ENCODE measurements at places on chromosomes 1 and 21.

DNA sequence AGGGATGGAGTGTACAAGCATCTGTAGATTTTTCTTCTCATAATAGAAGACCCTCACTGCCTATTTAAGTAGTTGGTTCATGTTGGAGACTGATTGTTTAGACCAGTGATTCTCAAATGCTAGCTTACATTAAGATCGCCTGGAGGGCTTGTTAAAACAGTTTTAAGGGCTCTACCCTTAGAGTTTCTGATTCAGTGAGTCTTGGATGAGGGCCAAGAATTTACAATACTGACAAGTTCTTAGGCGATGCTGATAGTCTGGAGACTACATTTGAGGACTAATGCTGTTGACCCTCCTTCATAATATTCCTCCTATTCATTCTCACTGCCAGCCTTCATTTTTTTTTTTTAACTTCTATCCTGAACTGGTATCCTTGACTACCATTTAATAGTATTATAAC is 15.2 kb upstream of the AGO3 start:
- DNase-seq: no peak

GRCh38 chr1:150627826-150628410 is 1.5 kb downstream of the ENSA start:
- no peak for DNase-seq

GRCh38 chr1:156489935-156490293 is 10.7 kb downstream of the MEF2D start:
- DNase-seq: no peak

DNA sequence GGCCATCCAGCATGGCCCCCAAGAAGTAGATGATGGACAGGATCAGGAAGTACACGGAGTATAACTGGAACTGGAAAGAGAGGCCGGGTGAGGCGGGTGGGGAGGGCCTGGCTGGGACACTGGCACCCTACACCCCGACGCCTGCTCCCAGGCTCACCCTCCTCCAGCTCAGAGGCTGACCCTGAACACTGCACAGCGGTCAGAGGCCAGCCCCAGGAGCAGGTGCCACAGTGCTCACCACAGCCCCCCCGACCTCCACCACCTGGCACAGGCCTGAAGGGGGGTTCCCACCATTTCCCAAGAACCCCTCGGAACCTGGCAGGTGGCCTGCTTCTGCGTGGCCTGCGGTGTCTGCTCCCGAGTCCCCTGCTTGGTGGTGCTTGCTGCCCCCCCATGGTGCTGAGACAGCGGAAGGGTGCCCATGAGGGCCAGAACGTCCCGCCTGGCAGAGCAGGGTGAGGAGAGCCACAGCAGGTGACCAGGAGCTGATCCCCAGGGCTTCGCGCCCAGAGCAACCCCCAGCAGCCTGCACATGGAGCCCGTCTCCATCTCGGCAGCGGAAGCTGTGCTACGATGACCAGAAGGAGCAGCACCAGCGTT is 26.1 kb downstream of the SLC19A1 start:
- no peak for DNase-seq

GRCh38 chr1:208154040-208154439 is 90.1 kb downstream of the PLXNA2 start:
- peak; percentile 88 for DNase-seq

DNA sequence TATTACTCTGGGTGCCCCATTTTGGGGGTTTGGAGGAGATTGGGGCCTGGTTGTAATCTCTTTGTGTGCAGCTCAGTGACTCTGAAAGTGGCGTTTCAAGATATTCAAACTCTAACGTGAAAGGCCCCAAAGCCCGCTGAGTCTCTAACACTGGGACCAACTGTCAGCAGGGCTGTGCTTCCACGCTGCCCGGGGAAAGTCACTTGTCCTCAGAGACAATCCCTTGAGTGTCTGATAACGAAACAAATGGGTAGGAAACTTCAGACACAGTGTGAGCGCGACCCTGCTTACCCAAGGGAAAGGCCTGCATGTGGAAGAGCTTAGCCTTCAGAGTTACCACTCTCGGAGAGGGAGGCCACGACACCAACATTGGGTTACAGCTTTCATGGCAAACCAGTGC is 837 bp downstream of the UBASH3A start:
- DNase-seq: no peak

- DNase-seq: no peak
Measured at GRCh38 chr21:45829668-45830067, 151.9 kb upstream of the COL6A1 start.

- DNase-seq: no peak
Measured at GRCh38 chr1:57934745-57935144, 510.9 kb upstream of the DAB1 start.

DNA sequence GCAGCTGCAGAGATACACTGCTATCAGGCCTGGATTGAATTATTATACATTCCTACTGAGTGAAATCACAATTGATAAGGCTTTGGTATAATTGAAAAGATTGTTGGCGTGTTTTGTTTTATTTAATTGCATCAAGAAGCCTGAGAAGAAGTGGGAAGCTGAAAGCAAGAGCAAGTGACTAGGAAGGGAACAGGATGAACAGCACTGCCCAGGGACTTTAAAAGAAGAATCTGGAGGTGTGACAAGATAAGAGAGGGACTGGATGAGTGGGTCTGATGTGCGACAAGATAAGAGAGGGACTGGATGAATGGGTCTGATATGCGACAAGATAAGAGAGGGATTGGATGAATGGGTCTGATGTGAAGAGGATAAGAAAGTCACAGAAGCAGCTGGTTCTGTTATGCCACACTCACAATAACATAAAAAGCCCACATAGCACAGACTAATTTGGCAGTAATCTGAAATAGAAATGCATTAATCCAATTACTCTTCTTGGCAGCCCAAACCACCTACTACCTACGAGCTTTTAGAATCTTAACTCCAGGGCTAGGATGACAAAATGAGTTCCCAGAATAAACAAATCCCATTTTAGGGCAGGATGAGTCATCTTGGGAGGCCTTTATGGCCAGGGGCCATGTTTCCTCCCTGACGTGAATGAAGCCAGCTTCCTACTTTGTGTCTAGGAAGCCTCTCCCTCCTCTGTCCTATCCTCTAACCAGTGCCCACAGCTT is 129.7 kb downstream of the DUSP10 start:
- DNase-seq: peak; percentile 63

DNA sequence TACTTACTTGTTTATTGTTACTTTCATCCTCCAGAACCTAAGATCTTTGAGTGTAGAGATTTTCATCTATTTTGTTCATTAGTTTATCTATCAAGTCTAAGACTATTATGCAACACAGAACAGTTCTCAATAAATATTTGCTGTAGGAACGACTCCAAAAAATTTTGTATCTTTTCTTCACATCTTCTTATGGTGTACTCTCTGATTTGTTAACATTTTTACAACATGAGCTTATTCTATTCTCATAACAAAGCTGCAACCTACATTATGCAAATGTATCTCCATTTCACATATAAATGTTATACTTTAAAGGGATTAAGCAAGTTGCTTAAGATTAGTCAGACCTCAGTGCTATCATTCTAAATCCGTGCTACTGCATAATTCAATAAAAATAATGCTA is 514.2 kb upstream of the ZP4 start:
- no peak for DNase-seq

- no peak for DNase-seq
Measured at GRCh38 chr1:151156515-151156819, at the start of gene TNFAIP8L2. TNFAIP8L2 (plus strand) TSS chr1:151156649; CDS start chr1:151158698, 2,049 bp downstream.

DNA sequence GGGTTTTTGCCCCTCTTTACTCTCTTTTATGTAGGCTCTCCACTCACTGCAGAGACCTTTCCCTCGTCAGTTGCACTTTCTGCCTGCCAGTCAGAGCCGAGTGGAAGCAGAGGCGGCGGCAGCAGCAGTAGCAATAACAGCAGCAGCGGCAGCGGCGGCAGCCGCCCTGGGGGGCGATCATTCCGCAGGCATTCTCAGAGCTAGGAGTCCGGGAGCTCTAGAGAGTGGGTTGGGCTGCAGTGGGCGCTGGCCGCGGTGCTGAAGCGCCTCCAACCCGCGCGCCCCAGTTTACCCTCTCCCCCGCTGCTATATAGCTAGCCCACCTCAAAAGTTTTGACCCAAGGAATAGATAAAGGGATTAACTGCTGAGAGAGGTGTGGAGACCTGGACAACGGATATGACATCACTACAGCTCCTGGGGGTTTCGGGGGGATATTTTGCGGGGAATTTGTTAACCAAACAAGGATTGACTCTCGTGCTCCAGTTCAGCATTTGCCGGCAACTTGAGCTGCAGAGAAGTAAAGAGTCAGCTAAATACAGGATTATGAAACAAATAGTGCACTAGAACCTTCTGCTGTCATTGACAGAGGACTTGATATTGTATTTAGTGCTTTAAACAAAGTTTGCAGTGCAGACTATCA is at the start of gene OLFM3:
Gene OLFM3, minus strand, starts transcription at position 102 of the 641 bp plus-strand sequence.
- no peak for DNase-seq

- peak; percentile 17 for DNase-seq
Measured at GRCh38 chr1:53620061-53620855, 118.7 kb downstream of the GLIS1 start.

- no peak for DNase-seq
Measured at GRCh38 chr1:79617777-79618176, 611.2 kb upstream of the ADGRL4 start.

DNA sequence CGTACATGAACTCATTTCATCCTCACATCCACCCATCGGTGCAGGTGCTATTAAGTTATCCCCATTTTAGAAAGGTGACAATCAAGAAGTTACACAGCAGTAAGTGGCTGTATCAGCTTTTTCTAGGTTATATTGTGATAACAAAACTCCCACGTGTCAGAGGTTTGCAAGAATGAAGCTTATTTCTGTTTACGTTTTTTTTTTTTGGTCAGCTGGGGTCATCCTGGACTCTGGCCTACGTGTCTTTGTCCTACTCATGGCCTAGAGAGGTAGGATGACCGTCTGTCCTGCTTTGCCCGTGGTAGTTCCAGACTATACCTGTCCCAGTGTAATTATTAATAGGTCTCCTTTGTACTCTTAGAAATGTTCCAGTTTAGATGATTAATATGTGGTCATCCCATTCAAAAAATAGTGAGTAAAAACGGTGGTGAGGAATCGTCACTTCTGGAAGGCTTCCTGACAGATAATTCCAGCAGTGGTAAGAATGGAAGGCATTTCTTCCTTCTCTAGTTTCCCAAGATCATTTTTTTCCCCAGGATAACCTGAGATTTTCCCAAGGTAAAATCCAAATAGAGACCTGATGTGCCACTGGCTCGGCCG is 64.2 kb upstream of the KIF26B start:
- no peak for DNase-seq

DNA sequence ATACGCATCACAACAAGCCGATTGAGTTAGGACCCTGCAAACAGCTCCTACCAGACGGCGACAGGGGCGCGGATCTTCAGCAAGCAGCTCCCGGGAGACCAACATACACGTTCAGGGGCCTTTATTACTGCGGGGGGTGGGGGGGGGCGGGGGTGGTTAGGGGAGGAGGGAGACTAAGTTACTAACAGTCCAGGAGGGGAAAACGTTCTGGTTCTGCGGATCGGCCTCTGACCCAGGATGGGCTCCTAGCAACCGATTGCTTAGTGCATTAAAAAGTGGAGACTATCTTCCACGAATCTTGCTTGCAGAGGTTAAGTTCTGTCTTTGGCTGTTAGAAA is 162.0 kb downstream of the RUNX1 start:
- no peak for DNase-seq

- no peak for DNase-seq
Measured at GRCh38 chr1:99004861-99005442, at the start of gene PLPPR5. PLPPR5 (minus strand) TSS chr1:99004861; CDS start chr1:99004671, 190 bp downstream.

DNA sequence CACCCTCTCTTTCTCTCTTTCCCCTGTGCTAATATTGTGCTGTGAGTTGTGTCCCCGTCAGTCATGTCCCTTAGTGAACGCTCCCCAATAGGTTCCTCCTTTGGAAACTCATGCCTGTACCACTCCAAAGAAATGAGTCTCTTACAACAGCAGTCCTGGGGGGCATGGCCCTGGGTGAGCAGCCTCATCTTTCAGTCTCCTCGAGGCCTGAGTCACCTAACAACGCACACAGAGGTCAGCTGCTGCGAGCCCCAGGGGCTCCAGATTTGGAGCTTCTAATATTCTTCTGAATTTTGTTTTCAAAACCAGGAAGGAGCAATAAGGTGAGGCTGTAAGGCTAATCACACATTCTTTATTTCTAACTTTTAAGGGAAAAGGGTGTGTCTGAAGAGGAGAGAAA is 30.5 kb upstream of the ZBTB8A start:
- DNase-seq: no peak

GRCh38 chr1:240306673-240307072 is 215.0 kb downstream of the FMN2 start:
- DNase-seq: no peak

- DNase-seq: no peak
Measured at GRCh38 chr1:240314845-240315801, 223.4 kb downstream of the FMN2 start.

DNA sequence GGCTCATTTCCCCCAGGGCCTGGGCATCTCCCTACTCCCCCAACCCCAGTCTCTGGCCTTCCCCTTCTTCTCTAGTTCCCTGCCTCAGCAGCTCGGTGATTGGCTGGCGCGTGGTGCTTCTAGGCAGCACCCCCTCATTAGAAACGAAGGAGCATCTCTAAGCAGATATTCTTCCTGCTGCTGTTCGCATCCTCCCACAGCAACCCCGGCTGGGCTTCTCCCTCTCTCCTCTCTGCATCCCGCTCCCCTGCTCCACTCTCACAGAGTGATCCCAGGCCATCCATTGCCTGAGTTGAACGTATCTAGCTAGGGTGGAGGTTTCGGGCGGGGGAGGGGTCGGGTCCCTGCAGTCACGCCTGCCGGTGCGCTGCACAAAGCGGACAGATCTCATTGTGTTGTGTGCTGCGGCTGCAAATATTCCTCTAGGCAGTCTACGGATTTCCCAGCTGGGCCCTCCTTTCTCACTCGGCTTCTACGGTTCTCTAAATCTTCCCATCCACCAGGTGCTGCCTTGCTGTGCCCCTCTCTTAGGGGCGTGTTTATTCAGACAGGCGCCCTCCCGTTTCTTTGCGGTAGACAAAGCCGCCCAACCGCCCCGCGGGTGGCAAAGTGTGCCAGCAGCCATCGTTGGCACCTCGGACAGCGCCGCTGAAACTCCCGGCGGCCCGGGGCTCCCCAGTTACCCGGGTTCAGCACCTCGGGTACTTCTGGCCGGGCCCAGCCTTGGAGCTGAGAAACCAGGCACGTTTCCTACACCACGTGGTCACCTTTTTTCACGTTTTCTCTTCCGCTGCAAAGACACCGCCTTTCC is 2.2 kb downstream of the CACNA1E start:
- DNase-seq: peak; percentile 91

DNA sequence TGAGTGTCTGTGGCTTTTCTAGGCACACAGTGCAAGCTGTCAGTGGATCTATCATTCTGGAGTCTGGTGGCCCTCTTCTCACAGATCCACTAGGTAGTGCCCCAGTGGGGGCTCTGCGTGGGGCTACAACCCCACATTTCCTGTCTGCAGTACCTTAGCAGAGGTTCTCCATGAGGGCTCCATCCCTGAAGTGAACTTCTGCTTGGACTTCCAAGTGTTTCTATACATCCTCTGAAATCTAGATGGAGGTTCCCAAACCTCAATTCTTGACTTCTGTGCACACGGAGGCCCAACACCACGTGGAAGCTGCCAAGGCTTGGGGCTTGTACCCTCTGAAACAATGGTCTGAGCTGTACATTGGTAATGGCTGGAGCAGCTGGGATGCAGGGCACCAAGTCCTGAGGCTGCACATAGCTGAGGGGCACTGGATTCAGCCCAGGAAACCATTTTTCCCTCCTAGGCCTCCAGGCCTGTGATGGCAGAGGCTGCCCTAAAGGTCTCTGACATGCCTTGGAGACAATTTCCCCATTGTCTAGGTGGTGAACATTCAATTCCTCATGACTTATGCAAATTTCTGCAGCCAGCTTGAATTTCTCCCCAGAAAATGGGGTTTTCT is 29.2 kb upstream of the TSNAX start:
- DNase-seq: no peak

Data from NCI-H146 (cell line).